Retina (tissue), 1 donor: ENCODE measurements at places on chromosomes 2 and 18.

GRCh38 chr2:224209555-224210285 lies 170.6 kb upstream of the SERPINE2 start:
- DNase-seq: no peak

DNA sequence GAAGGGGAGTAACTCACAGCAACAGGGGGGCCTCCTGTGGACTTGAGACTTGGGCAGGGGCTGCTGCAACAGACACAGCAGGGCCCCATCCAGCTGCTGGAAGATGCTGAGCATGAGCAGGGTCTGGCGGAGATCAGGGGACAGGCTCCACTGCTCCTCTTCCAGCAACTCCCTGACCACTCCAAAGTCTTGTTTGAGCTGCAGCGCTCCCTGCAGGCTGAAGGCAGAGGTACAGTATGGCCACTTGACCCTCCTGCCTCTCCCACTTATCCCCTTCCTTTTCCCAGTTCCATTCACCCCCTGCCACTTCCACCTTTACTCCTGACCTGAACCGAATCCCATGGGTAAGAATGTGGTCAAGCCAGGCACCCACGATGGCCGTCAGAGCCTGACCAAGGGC lies 2.4 kb upstream of the MRPL53 start:
- no peak for DNase-seq

- peak; percentile 26 for DNase-seq
Measured at GRCh38 chr2:238761868-238762267, 86.0 kb upstream of the TWIST2 start.

DNA sequence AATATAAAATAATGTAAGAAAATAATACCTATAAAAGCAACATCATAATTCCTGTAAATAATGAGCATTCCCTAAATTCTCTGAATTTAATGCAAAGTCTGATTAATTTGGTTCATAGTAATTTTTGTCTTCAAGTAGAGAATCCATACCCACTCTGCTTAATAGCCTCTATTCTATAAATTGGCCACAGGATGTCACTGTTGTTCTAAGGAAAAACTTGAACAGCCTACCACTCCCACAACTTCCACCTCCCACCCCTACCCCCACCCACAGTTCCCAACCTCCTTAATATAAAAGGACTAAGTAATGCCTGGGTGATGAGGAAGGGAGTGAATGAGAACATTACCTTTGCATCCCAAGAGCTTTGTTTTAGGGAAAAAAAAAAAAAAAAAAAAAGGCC lies 27.2 kb upstream of the BBS5 start:
- DNase-seq: no peak

DNA sequence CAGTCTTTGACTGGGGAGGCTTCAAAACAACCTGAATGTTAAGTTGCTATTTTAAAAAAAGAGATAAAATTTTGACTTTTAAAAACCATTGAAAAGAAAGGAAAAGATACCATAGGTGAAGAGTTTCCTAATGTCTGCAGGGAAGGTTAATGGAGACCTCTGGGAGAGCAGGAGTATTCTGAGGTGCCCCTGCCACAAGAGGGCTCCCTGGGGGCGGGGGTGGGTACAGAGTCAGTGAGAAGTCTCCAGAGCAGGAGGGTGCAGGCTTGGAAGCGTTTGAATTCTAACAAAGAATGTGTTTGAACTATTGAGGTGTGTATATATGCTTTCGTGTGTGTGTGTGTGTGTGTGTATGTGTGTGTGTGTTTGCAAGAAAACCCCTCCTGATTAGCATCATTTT lies 46.7 kb upstream of the ST6GAL2 start:
- no peak for DNase-seq

DNA sequence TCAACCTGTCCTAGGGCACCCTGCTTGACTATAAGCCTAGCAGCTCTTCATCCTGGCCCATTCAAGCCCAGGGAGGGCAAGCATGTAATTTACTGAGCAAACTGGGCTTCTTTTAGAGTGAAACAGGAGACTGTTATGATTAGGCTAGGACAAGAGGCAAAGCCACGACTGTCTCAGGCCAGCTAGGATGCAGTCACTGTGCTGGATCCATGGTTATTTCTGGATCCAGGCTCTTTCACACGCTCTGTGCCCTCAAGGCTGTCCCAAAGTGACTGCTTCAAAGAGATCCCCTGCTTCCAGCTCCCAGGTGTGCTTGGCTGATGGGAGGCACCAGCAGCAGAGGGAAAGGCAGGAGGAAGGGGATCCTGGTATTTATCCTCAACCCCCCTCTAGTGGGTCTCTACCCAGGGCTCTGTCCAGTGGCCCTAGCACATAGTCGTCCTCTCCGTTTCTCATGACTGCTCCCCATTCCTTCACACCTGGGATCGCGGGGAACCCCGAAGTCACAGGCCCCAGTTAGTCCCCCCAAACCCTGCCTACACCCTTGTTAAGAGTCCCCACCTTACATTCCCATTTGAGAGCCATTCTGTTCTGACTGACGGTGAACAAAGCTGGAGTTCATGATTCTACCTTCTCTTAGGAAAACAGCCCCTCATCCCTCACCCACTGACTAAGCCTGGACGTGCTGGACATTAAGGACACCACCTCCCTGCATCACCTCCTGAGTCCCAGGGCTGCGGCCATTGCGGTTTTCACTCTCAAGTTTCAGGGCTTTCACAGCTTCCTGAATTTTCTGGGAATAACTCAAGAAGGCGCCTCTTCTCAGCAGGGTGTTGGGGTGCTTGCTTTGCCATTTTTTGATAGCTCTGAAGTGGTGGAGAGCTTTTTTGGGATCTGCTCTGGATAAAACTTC lies 63.2 kb downstream of the POLR1A start:
- DNase-seq: no peak

- peak; percentile 3 for DNase-seq
Measured at GRCh38 chr2:178767094-178768060, 39.8 kb downstream of the TTN start.

GRCh38 chr2:31877008-31877407 lies 133.8 kb downstream of the MEMO1 start:
- peak; percentile 16 for DNase-seq

DNA sequence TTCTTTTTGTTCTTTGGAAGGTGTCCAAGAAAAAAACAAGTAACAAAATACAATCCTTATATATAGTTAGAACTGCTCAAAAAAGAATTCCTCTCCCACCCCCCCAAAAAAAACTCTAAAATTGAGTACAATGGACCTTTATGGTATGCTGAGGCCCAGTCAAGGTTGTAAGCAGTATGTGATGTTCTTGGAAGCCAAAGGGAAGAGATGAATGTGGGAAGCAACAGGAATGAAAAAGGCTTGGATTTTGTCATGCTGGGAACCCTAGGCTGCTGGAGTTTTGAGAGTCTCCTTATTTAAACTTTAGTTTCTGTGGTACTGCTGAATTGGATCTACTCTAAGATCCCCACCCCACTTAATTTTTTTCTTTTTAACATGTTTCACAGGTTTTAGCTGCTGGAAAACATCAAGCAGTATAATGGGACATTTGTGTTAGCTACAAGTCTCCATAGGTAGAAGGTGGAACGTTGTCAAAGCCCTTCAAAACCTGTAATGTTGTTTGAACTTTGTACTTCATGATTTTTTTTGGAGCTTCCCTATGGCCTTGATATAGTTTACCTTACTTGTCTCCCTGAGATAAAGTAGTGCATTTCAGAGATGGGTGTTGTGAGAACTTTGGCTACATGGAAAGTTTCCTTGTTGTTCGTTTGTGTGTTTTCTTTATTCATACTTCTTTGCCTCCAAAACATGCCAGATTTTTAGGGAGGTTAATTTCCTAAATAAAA lies 57.7 kb downstream of the PHLPP1 start:
- no peak for DNase-seq

DNA sequence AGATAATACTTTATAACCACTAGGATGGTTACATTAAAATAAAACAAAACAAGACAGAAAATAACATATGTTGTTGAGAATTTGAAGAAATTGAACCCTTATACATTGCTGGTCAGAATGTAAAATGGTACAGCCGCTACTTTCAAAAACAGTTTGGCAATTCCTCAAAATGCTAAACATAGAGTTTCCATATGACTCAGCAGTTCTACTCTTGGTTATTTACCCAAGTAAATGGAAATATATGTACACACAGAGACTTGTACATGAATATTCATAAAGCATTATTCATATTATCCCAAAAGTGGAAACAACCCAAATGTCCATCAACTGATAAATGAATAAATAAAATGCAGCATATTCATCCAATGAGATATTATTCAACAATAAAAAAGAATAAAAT lies 92.5 kb upstream of the LRATD1 start:
- DNase-seq: no peak

DNA sequence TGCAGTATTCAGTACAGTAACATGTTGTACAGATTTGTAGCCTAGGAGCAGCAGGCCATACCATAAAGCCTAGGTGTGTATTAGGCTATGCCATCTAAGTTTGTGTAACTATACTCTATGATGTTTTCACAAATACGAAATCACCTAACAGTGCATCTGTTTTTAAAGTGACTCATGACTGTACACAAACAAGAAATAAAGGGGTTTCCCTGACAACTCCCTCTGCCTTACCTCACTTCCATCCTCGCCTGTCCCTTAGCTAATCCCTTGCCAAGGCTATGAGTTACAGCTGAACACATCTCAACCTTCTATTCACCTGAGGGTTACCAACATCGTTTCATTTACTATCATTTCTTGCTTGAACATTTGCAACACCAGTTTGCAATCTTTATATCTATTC lies 78.6 kb upstream of the RPRM start:
- no peak for DNase-seq

GRCh38 chr18:46167971-46168370 lies 63.8 kb downstream of the HAUS1 start:
- no peak for DNase-seq

DNA sequence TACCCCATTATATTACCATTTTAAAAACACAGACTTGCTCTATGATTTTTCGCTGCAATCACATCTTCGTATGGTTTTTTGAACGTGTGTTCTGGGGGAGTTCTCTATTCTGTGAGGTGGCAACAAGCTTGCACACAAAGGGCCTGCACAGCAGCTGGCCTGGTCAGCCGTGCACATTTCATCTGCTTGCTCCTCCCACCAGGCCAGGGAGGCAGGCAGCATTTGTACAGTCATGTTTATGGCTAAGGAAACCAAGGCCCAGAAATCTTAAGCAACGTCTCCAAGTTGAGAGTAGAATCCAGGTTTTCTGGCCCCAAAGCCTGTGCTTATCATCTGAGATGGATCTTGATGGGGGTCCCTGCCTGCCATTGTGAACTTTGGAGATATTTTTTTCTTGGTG lies 106.4 kb upstream of the SMIM21 start:
- DNase-seq: no peak

DNA sequence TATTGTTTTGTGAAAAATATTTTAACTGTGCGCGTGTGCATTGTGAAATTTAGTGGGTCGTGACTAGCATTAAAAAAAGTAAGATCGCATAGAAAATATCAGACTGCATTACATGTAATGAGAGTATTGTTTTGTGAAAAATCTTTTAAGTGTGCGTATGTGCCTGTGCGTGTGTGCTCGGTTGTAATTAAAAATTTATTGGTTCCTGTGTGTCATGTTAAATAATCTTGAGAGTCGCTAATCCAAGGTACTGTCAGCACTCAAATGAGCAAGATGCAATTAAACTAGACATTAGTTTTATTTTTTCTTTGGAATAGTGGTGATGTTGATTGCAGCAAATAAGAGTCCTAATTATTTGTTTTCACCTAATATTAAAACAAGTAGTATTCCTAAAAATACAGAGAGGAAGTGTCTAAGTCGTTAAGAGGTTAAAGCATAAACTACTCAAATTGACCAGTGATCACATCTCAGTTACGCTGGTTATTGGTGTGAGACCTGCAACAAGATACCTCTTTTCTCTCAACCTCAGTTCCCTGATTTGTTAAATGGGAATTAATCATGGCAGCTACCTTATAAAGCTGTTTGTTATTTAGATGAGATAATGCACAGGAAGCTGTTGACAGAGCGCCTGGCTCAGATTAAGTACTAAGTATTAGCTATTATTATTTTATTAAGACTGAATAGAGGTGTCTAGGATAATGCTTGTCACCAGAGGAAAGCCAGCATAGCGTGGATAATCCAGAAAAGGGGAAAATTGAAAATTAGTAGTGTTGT lies 1.9 kb downstream of the ZDBF2 start:
- no peak for DNase-seq

DNA sequence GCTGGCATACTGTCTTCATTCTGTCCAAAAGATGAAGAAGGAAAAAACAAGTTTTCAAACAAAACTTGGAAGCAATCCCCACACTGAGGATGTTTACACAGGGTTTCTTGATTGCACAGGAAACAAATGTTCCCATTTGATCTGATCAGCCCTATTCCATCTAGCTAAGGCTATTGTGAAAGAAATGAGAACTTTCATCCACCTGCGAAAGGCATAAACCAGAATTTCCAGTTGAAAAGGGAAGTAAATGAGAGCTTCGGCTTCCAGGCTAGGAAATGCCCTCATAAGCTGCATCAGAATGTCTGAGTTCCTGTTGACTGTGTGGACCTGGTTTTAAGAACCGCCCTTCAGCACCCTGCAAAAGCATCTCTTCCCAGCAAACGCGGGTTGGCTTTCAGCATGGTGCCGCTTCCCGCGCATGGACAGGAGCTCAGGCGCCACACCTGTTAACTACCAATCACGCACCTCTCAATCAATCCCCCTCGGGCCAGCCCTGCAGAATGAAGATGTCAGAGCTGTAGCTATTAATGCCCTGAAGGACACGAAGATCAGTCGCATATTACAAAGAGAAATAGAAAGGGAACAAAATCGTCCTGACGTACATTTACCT lies 850.4 kb downstream of the GALR1 start:
- DNase-seq: no peak
